ENCODE measurements at places on chromosomes 11 and 22. TPM values are rescaled to one million over a fixed set of nuclear protein-coding genes. Genes with fewer than 3 reads are reported as not detected.

GRCh38 chr11:3836903-3837302, 3.9 kb downstream of the RHOG start:
- DNase-seq, result no peak

GRCh38 chr11:11070976-11071375, 213.1 kb upstream of the ZBED5 start:
- DNase-seq, result no peak

Gene GPHA2
- total RNA-seq, result not detected

DNA sequence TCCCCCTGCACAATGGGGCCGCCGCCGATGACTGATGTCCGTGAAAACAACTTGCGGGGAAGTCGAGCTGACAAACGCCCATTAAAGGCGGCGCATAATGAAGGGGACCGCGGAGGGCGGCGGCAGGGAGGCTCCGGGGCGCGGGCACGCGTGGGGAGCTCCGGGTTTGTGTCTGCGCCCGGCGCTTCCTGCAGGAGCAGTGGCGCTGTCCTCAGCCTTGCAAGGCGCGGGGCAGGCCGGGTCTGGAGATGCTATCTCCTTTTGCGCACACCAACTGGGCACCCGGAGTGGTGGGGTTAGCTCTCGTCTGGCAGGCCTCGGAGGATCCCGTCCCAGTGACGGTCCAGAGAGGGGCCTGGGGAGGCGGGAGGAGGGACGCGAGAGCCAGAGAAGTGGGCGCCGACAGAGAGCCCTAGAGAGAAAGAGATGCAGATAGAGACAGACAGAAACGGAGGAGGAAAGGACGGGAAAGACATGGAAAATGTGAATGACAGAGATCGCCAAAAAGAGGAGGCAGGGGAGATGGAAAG, 390 bp upstream of the FGF3 start:
- DNase-seq, result no peak

GRCh38 chr11:35619855-35620640, 1.8 kb downstream of the FJX1 start:
- no peak for DNase-seq

DNA sequence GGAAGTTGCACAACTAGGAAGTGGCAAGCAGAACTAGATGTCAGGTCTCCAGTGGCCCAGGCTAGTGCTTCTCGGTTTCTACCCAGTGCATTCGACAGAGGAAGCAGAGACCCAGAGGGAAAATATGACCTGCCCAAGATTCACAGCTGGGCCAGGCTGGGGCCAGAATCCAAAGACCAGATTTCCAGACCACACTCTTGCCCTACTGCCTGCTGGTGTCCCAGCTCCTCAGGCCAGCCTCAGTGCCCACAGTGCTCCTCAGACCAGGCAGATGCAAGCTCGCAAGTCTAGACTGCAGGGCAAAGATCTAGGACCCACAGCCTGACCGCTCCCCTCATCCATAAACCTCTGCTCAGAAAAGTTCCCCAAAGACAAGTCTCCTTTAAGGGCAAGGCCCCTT, 262.6 kb downstream of the BUD13 start:
- no peak for DNase-seq

Measured in activated T-helper 2 cell treated with anti-CD3 and anti-CD28 coated beads, Interferon-gamma antibody, Interleukin-2, Interleukin-4, amounts not matched to agents 10 μg/mL and 5 μg/mL and 100 μg/mL, durations not matched to agents 14 hours and 24 hours and 36 hours (primary cell).